G401 (cell line): ENCODE measurements at places on chromosomes 11 and 22. TPM values are rescaled to one million over a fixed set of nuclear protein-coding genes. Genes with fewer than 3 reads are reported as not detected.

DNA sequence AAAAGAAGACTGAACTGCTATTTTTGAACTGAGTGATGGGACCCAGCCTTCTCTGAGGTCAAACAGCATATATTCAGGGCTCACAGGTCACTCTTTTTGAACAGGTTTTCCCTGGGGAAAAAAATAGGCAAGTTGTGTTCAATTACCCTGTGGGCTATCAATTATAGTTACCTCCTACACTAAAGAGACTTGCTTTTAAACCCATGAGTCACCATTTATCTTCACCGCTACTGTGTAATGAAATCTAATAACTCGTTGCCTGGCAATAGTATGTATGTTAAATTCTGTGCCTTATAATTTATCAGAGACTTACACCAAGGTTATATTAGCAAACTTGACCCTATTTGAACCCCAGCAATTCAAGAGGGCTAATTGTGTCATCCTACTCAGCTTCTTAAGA is 98.5 kb downstream of the CYP2R1 start:
- no peak for DNase-seq

Gene OR52A1
- not detected in 2 replicates for total RNA-seq

DNA sequence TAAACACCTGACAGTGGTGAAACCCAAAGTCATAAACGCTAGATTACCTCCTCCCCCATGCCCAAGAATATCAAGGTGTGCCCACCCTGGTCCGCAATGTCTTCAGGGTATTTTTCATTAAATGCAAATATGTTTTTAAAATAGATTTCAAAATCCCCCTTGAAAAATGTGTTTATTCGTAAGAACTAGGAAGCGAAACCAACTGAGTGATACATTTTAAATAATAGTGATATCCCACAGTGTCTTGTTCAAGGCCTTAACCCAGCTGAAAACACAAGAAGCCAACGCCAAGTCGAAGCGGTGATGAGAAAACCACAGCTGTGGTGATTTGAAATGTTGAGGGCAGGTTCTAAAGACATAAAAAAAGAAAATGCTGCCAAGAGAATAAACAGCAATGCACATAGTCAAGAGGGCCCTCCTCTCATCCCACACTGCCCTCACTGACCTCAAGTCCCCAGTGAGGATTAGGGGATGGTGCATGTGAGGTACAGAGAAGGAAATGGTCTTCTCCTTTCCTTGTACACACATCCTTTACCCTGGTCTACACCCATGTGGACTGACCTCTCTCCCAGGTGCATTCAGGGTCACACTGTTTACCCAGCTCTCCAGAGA is 25.5 kb downstream of the KCNJ1 start:
- no peak for DNase-seq

- DNase-seq, result peak; percentile 59
Measured at GRCh38 chr11:93225662-93226061, 27.9 kb upstream of the SLC36A4 start.
